H1 (cell line): ENCODE measurements at places on chromosomes 5 and 9. TPM values are rescaled to one million over a fixed set of nuclear protein-coding genes. Genes with fewer than 3 reads are reported as not detected.

The PCDHGA7 gene
- total RNA-seq = 0.73 and 1.1 TPM in 2 replicates

The OTP gene
- total RNA-seq = not detected in 2 replicates

DNA sequence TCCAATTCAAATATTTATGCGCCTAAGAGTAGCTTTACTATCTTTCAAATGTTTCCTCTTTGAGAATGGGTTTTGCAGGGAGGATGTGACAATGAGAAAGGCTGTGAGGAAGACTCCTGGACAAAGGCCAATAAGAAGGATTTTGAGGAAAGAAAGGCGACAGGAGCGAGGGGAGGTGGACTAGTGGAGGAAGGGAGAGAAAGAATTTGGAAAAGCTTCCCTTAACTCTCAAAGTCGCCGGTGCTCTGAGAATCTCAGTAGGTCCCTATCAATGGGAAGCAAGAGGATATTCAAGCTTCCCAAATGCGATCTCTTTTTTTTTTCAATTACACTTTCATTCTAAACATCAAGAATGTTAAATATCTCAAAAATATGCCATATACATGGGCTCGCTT, 2.8 kb upstream of the CDC20B start:
- DNase-seq = no peak

DNA sequence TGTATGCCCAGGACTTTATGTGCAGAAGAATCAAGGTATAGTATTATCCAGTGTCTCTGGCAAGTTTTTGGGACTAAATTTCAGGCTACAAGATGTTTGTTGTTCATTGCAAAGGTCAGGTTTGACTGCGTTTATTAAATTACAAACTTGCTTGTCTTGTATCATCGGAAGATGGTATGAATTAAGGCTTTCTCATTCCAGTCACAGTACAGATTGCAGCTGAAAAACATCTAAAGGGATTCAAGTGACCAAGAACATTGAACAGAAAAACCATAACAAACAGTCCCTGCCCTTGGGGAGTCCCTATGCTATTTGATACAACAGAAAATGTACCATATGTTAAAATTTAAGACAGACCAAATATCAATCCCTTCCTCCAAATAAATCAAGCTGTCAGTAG, 244.7 kb upstream of the TNC start:
- no peak for DNase-seq

DNA sequence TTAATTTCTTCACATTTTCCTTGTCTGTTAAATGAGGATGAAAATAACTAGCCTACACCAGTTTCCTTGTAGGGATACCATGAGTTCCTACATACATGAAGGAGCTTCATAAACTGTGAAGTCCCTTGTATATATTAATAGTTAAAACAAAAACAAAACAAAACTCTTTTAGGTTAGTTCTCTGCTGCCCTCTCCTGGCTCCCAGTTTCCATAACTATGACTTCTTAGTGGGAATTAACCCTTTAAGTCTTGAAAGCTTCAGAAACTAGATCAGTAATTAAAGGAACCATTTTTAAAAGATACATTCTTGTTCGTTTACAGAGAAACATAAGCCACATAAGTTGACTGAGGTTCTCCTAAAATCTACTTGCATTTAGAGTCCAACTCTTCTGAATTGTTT, 500.0 kb upstream of the C9orf72 start:
- DNase-seq = peak; percentile 47

GRCh38 chr5:42872865-42873264, 61.2 kb upstream of the SELENOP start:
- no peak for DNase-seq

- DNase-seq = no peak
These were observed 11.2 kb downstream of the CTNNAL1 start for GRCh38 chr9:109002141-109002540.

- DNase-seq = no peak
These were observed 6.3 kb downstream of the TTC16 start for GRCh38 chr9:127722055-127722745.

DNA sequence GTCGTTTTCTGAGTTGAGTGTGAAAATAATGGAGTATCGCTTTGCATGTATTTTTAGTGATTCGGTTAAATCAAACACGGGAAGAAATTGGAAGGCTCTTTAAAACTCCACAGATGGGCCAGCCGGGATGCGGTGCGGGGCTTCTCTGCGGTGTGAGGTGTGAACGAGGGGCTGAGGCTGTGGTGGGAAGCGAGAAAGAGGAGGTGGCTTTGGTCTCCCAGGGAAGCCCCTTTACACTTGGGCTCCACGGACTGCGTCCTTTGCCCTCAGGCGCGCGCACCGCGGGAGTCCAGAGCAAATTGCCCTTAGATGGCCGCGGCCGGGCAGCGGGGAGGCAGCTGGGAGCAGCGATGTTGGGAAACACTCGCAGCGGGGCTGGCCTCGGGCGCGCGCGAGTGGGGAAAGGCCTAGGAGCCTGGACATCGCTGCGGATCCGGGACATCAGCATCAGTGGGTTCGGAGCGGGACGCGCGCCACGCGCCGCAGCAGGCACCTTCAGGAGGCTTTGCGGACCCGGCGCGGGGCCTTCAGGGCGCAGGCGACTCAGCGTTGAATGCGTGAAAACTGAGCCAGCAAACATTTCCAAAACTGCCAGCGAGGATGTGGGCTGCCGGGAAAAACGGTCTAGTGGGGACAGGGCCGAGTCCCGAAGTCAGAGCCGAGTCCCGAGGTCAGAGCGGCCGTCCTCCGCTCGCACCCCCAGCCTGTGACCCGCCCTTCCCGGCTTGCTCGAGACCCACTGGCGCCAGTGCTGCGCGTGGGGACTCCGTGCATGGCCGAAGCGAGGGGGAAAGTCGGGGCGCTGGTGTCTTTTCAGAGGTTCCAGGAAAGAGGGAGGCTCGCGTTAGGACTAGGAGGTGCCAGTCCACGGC, 6.5 kb downstream of the IRX1 start:
- DNase-seq = no peak
